ENCODE measurements at places on chromosomes 11 and 22.

DNA sequence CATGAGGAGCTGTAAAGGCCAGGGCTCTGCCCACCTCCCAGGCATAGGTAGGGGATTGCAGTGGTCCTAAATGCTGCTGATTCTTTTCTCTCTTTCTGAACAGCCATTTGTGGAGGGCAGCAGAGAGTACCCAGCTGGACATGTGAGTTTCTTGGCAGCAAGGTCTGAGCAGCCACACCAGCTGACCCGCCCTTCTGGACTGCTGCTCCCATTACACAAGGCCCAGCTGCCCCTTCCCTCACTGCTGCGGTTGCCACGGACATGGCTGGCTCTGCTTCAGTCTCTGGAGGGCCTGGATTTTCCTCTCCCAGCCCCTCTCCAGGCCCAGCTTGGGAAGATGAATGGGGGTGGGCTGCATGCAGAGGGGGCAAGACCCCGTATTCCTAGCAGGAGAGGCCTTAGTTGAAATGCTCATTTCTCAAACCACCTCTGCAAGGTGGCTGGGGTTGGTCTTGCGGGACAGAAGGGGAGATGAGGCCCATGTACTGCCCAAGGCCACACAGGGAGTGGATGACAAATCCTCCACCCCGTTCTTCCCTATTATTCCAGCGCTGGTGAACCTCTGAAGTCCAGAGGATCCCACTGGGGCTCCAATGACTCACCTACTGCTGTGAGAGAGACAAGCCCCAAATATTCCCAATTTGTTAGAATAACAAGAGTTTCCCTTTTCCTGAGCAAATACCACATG lies 4.6 kb downstream of the LGALS12 start:
- no peak for DNase-seq

DNA sequence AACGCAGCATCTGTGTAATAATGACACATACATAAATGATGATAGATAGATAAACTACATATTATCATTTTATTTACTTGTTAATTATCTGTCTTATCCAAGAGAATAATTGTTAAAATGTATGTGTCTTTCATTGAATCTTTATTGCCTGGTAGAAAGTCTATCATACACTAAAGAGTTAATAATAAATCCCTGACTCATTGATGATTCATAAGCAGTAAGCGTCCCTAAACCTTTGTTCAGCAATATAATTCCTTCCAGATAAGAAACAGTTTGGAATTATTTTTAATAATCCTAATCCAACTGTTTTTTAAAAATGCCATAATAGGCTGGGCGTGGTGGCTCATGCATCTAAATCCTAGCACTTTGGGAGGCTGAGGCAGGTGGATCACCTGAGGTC lies 655.6 kb upstream of the CNTN5 start:
- DNase-seq: no peak

DNA sequence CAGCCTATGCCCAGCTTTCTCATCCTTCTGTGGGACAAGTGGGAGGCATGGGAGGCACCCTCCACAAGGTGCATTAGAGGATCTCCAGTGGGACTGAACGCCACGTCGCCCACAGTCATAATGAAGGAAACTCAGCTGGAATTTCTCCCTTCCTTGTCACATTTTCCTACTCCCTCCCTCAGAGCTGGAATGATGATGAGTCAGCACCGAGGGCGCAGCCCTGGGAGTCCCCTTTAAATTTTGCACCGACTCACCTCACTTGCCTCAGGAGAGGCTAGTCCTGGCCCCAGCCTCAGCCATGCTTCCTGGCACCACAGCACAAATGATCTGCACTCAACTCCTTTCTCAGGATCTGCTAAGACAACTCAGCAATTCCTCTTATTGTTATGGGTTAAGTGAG lies 34.3 kb downstream of the DBX1 start:
- no peak for DNase-seq

GRCh38 chr11:19970944-19971343 lies 189.3 kb downstream of the DBX1 start:
- DNase-seq: no peak

DNA sequence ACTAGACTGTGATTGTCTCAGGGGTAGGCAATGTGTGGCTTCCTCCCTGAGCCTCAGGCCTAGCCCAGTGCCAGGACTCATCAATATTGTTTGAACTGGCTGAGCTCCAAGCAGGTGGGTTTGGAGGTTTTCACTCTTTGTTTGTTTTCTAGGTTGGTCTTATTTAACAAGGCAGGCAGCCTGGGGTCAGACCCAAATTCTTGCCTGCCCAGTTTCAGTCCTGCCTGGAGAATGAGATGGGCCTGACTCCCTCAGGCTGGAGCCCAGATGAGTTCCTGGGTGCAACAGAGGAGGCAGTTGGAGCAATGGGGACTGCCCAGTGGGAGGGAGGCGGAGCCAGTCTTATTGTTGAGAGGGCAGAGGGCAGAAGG lies 28.3 kb upstream of the TP53I11 start:
- peak; percentile 33 for DNase-seq

GRCh38 chr11:118241764-118242098 lies 10.4 kb downstream of the MPZL3 start:
- DNase-seq: no peak

- DNase-seq: no peak
Measured at GRCh38 chr22:23764899-23765881, 2.4 kb downstream of the C22orf15 start.

GRCh38 chr11:74311352-74311926 lies at the start of gene P4HA3:
Gene P4HA3 (minus strand): TSS chr11:74311640. CDS start chr11:74311611, 29 bp downstream.
- DNase-seq: no peak

DNA sequence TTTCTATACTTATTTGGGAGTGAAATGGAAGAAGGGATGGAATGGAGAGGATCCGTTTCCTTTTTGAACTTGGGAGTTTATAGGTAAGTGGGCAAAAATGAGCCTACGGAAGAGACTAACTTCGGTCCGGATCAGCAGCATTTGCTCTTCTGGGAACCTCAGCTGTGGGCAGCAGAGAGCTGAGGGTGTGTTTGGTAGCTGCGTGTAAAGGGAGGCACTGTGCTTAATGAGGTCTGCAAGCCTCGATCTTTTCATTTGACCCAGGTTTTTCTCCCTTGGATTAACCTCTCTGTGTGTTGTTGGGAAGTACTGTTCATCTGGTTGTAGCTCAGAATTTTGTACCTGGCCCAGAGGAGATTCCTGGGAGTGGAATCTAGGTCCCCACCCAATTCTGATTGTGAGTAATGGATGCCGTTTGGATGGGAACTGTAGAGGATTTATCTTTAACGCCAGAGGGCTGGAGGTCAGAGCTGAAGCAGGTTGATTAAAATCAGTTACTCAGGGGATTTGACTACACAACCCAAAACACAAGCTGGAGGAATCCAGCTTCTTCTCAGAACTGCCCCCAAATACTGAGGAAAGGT lies 201.6 kb upstream of the SORL1-AS1 start:
- no peak for DNase-seq

GRCh38 chr11:67238894-67239782 lies 27.1 kb upstream of the GRK2 start:
- DNase-seq: no peak

DNA sequence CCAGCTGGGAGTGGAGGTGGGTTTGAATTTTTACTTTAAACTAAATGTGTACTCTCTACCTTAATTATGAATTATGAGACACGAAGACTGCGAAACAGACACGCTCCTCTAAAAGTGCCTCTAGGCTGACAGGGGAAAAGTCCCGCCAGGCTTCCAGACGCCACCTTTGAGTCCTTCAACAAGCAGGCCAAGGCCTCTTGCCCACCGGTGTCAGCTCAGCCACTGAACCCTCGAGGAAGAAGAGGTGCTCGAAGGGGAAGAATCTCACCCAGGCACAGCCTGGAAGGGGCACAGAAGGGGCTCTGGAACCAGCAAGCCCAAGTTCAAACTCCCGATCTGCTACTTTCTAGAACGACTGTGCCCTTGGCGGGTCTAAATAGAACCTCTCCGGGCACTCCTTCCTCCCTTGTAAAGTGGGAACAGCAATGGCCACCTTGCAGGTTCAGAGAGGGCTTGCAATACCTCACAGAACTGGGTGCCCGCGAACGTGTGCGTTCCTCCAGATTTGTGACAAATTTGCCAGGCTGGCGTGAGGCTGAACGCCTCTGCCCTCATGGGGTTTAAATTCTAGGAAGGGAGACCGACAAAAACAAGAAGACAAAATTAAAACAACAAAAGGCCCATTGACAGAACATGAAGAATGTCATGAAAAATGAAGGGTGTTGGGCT lies 158.5 kb upstream of the GRK3 start:
- no peak for DNase-seq

- no peak for DNase-seq
Measured at GRCh38 chr11:28464252-28464867, 356.2 kb downstream of the METTL15 start.

DNA sequence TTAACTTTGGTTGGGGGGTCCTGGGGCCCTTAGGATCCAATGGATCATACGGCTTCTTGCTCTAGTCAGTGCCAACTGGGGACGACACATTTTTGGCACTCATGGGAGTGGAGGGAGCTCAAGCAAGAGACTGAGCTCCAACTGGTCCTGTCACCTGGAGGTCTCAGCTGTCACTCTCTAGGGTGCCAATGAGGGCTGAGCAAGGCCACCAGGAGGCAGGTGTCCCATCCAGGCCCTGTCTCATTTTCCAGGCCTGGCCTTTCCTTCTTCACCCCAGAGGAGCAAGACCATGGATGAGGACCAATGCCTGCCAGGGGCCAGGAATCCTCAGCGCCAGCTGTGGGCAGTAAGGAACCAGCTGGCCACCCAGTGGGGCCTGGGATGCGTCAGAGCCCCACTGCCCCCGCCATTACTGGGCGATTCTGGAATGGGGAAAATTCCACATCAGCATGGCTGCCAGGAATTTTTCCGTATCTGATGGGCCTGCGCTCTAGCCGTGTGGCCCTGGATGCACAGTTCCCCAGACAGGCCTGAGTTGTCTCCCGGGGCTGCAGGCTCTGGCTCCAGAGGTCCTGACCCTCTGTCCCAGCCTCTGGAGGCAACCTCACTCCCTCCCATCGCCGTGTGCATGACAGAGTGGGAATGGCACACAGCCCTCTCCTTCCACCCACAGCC lies 669 bp upstream of the GAL3ST1 start:
- no peak for DNase-seq

DNA sequence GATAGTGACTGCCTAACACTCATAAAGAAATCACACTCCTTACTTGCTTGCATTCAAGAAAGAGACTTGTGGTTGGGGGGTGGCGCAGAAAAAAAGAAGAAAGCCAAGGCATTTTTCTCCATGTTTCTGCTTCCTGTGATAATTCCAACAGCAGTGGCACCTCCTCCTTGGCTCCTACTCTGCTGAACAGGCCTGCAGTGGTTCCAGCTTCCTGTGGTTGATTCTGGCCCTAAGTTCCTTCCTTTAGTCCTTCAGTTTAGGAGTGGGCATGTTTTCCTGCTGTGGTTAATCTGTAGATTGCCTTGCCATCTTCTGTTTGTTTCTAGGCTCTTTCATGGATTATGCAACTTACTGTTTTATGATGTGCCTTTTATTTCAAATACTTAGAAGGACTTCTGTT lies 940.4 kb downstream of the DLG2 start:
- DNase-seq: no peak

- DNase-seq: no peak
Measured at GRCh38 chr22:40007853-40008710, 13.3 kb downstream of the FAM83F start.

- no peak for DNase-seq
Measured at GRCh38 chr11:67054346-67054835, 2.3 kb upstream of the RHOD start.

DNA sequence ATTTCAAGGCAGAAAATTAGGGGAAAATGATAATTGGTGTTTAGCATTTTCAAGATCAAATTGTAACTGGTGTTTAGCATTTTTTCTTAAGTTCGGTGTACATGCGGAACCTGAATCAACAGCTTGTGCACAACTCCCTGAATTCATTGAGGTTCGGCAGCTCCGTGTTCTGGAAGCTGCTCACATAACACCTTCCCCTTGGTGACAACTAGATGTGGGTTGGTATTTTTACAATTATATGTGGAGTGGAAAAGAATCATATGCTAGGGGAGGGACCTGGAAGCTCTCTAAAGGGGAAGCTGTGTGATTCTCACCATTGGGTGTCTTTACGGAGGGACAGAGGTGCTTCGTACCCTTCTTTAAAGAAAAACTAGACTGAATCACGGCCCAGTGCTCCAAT lies 199.0 kb upstream of the MTNR1B start:
- DNase-seq: no peak

DNA sequence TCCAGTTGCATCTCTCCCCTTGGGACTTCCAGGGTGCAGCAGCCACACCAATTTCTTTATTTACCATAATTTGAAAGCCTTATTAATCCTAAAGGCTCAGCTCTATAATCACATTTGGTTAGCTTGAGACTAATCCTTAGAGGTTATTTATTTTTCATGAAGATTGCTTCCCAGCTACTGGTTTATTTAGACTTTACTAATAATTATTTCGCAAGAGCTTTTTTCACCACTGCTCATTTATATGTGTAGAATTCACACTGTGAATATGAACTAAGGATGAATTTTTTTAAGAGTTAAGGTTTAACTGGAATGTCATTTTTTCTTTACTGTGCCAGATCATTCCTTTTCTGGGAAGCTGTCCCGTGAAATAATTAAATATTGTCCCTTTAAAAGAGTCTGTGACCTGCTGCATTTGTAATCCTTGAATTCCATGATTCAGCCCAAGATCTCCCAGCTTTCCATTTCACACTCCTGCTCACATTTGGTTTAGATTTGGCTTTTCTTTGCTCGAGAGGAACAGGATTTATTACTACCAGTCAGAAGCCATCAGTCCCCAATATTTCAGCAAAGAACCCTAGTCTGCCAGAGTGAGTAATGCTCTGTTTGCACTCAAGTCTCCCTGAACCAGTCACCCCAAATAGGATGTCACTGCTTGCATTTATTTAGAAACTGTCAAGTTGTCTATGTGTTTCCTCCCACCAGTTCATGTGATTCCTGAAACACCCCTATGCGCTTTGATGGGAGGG lies 4.4 kb upstream of the CD44 start:
- DNase-seq: no peak

- no peak for DNase-seq
Measured at GRCh38 chr11:75507571-75507970, 18.2 kb downstream of the GDPD5 start.

DNA sequence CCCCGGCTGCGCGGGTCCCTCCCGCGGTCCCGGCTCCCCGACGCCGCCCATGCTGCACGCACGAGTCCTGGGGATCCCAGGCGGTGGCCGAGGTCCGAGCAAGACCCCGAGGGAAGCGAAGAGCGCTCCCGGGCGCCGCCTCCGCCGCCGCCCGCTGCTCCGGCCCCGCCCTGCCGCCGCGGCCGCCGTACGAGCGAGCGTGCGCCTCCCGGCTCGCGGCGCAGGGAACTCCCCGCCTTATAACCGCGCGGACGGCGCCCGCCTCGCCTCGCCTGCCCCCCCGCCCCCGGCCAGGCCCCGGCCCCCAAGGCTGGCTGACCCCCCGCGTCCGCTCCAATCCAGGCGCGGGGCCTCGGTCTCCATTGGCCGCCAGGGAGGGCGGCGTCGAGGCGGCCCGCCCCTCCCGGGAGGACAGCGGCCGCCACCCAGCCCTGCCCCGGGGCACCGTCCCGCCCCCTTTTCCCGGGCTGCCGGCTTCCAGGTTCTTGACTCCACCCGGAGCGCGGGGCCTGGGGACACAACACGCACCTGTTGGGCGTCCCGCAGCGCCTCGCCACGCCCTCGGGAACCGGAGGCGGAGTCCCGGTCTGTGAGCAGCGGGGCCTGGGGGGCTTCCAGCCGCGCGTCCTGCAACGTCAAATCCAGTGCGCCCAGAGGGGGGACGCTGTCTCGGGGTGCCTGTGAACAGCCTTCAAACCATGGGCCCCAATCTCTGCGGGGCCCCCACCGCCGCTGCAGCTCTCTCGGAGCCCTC lies at the start of gene FADS3:
Gene FADS3, minus strand, starts transcription at position 215 of the 754 bp plus-strand sequence. Its CDS starts 164 bp downstream, at position 51.
- DNase-seq: peak; percentile 96

GRCh38 chr11:62702246-62702645 lies 5.0 kb downstream of the BSCL2 start:
- no peak for DNase-seq

Data from NCI-H1417 (cell line).